ENCODE measurements at places on chromosomes 6 and 20.
A peak's percentile ranks its signal among the peaks of the same experiment; 100 is the strongest.

DNA sequence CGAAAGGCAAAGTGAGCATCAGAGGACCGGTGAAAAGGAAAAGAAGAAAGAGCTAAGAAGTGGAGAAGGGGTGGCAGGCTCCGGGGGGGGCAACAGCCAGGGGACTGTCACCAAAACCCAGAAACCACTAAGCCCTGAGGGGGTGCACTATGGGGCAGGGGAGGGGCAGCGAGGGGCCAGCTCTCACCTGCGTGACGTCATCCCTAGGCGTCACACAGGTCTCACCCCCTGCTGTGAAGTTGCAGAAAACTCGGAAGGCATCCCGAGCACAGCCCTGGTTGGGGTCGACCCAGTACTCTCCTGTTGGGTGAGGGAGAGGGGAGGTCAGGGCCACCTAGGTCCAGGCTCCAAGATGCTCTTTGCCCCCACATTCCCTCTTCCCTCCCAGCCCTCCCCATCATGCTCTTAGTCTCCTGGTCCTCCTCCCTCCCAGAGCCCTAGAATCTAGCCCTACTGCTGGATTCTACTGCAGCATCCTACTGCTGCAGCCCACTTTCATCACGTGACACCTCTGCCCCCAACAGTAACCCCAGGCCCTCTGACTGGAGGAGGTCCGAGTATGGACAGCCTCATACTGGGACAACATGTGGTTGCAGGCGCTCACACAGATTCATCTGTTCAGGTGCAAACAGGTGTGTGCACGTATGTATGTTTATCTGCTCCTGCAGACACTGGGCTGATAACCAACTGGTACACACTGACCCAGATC lies 27.4 kb downstream of the COL11A2 start:
- no peak for DNase-seq

GRCh38 chr6:138410972-138411880 lies 7.2 kb downstream of the HEBP2 start:
- DNase-seq: no peak

DNA sequence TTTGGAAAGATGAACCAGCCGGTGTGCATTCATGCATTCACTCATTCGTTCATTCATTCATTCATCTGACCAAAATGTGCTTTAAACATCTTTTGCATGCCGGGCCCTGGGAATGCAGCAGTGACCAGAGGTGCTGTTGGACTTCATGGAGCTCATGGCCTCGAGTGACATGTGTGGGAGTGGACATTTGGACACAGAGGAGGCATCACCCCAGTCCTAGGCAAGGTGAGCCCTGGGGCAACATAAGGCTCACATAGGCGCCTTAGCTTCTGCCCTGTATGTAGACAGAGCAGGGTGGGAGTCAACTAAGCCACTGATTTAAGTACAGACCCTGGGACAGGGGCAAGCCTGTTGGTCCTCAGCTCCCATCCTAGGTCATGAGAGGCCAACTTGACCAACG lies 71.6 kb downstream of the STK35 start:
- DNase-seq: no peak

GRCh38 chr6:160106701-160107100 lies 14.9 kb upstream of the SLC22A1 start:
- no peak for DNase-seq

DNA sequence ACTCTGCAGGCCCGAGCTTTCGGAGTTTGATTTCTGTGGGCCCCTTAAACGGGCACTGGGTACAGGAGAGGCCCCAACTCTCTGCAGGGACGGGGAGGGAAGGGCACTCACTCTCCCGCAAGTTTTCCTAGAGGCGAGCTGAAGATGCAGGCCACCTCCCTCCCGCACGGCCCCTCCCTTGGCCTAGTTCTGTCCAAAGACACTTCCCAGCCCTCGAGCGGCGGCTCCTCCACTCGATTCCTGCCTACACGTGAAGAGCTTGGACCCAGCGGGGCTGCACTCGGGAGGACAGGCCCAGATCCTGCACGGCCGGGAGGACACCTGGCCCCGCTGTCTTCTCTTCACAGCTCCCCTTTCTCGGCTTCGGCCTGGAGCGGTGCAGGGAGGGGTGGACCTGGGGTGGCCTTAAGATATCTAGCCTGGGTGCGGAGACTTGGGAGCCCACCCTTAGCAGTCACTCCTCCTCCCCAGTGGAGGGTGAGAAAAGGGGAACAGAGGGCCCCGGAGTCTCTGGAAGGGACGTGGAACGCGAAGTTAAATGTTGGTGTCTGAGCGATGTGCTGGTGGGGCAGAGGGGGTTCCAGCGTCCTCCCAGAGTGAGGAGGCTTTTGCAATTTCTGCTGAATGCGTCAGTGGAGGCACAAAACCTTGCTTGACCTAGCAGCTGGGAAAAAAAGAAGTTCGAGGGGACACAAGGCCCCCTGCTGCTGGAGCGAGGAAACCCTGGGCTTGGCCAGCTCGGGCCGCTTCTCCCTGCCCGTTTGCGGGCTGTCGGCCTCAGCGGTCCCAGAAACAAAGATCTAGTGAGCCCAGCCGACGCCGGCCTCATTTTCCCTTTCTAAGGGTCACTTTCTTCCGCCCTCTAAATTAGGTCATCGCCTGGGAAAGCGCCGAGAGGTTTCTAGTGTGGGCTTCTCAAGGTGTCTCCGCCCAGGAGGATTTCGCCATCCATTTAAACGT lies 4.9 kb downstream of the OLIG3 start:
- DNase-seq: no peak

DNA sequence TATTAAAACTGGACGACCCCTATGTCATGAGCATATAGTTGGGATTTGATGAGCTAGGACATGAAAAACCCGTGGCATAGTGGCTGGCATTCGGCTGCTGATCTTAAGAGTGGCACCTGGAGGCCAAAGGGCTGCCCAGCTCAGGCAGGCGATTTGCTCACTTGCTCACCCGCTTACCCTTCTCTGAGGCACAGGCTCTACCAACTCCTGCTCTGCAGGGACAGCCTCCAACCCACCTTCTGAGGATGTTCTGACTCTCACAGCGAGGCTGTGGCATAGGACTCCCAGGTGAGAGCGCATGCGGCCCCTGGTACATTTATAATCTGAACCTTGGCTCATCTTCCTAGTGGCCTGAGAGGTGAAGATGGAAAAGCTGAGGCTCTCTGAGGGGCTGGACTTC lies 995 bp downstream of the RSPO4 start:
- DNase-seq: no peak

DNA sequence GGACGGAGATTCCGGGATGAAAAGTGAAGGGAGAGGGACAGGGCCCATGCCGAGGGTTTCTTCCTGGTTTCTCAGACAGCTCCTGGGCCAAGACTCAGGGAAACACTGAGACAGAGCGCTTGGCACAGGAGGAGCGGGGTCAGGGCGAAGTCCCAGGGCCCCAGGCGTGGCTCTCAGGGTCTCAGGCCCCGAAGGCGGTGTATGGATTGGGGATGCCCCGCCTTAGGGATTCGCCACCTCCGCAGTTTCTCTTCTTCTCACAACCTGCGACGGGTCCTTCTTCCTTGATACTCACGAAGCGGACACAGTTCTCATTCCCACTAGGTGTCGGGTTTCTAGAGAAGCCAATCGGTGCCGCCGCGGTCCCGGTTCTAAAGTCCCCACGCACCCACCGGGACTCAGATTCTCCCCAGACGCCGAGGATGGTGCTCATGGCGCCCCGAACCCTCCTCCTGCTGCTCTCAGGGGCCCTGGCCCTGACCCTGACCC lies 55.0 kb upstream of the HLA-A start:
- peak; percentile 69 for DNase-seq

- no peak for DNase-seq
Measured at GRCh38 chr6:8589941-8590729, 154.8 kb upstream of the SLC35B3 start.

GRCh38 chr6:156807028-156807427 lies 29.9 kb downstream of the ARID1B start:
- no peak for DNase-seq

- DNase-seq: no peak
Measured at GRCh38 chr6:131960371-131961133, 9.4 kb upstream of the CCN2 start.

- no peak for DNase-seq
Measured at GRCh38 chr20:16106191-16106849, 466.9 kb downstream of the KIF16B start.

DNA sequence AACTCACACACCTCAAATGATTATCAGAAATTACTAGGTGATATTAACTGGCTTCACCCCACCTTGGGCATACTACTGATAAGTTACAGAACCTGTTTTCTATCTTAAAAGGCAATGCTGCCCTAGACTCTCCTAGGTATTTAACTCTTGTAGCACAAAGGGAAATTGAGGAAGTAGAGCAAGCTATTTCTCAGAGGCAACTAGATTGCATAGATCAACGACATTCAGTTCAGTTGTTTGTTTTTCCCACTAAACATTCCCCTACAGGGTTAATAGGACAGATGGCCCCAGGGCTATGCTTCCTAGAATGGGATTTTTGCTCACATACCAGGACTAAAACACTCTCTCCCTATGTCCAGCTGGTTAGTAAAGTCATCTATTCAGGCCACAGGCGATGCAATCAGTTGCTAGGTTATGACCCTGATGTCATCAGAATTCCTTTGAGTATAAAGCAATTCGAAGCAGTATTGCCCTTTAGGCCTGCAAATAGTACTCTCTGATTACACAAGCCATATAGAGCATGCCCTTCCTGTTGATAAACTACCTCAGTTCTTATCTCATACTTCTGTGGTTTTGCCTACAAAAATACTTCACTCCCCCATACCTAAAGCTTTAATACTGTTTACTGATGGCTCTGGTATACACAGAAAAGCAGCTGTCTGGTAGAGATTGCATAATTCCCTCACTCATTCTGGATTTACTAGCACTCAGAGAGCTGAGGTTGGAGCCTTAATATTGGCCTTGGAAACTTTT lies 67.4 kb upstream of the ASCC3 start:
- DNase-seq: no peak

GRCh38 chr6:5333658-5334057 lies 72.3 kb downstream of the FARS2 start:
- no peak for DNase-seq

DNA sequence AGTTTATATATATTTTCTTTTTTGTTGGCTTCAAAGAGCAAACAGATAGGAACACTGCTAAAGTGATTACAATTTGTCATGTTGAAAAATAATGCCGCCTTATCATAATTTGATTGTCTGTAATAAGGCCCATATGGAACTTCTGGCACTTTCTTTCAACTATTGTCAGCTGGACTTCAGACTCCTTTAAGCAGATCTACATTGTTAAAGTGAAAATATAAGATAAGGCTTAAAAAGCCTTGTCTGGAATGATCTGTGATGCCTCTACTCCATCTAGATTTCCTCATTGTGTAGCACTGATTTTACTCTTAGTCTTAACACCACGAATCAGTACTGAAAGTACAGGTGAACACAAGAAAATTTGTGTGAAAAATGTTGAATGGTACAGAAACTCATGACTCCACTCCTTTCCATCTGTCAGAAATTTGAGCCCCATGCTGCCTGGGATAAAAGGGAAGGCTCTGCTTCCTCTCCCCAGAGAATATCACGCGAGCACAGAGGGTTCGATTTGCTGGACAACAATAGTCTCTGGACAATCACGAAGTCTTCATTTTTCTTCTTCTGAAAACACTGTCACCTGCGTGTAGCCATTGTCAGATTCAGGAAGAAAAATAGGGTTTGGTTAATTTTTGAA lies 56.0 kb downstream of the BCAS1 start:
- DNase-seq: no peak

DNA sequence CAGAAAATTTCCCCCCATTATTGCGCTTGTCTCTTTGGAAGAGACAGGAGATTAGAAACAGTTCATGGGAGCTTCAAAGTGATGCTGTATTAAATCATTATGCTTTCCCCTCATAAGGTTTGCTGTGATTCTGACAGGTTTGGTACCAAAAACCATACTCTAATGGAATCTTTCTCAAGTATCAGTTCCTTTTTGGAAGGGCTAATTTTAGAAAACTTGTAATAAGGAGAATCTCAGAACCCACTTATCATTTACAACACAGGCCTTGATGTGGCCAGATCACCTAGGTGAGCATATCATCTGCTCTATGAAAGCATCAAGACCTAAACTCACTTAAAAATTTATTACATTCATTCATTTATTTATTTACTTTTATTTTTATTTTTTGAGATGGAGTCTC lies 51.2 kb downstream of the TP53INP2 start:
- no peak for DNase-seq
